ENCODE measurements at places on chromosomes 5 and 9. TPM values are rescaled to one million over a fixed set of nuclear protein-coding genes. Genes with fewer than 3 reads are reported as not detected.

NOXA1 gene
- total RNA-seq: 6.9 TPM

IL31RA gene
- total RNA-seq: not detected

BTNL3 gene
- total RNA-seq: not detected

PRRT1B gene
- 6.3 TPM for total RNA-seq

DNA sequence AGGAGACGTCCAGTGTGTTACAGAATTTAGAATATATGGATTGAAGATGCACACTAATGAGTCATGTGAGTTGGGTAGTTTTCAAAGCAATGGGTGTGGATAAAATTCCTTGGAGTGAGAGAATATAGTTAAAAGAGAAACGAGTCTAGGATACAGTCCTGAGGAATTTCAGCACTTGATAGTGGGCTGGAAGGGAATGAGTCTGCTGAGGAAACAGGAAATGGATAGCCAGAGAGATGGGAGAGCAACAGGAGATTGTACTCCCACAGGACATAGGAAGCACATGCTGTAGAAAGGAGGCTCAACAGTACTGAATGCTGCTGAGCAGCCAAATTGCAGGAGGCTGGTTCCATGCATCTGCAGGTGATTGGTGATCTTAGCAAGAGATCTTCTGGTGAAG lies 68.1 kb downstream of the FBN2 start:
- no peak for DNase-seq

DNA sequence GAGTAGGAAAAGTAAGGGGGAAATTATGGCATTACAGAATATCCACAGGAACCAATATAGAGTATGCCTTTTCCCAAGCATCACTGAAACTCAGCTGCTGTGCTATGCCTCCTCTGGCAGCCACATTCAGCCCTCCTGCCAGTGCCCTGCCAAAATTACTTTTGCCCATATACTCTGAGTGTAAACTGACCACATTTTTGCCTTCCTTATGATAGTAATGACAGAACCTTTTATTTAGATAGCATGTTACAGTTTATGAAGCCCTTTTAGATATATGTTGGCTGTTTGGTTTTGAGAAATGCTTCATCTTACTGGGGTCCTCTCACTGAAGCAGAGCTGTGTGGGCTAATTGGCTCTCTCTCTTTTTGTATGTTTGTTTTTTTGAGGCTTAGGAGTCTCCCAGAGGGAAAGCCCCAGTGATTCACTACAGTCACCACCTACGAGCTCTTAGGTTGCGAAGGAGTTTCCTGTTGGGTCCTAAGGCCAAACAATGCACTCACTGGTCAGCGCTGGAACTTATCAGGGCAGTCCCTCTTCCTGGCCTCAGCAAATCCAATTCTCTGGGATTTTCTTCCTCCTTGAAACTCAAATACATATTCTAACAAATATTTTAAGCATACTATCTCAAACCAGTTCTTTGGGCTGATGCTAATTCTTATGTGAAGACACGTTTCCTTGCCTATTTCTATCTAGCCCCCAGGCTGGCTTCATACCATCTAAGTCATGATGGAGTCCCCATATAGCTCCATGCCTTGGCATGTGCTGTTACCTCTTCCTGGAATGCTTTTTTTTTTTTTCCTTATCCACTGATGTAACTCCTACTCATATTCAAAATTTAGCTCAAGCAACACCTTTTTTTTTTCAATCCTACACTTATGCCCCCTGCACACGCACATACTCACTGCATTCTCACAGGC lies 3.7 kb downstream of the PHF24 start:
- DNase-seq: no peak

DNA sequence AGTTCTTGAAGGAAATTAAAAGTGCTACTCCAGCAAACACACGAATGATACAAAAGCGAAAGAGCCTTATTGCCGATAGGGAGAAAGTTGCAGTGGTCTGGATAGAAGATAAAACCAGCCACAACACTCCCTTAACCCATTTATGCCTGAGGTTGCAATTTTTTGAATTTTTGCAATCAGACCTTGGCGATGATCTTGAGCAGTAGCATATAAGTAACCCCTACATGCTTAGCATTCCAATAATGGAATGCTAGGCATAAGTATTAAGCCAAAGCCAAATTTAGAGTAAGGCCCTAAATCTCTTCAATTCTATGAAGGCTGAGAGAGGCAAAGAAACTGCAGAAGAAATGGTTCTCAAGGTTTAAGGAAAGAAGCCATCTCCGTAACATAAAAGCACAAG lies 153.5 kb downstream of the SLC28A3 start:
- no peak for DNase-seq

DNA sequence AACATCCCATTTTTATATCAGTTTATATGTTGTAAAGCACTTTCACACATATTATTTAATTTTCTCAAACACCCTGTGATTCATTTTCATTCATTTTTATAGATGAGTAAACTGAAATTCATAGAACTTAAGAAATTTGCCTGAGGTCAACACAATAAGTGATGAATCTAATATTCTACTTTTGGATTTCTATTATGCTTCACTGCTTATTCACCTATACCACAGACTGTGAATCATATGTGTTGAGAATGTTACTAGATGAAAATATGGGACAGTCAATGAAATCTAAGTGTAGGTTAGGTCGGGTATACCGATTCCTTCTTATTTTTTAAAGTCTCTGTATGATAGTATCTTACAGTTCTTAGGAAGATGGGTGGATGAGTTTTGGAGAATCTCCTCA lies 24.8 kb downstream of the CDC37L1 start:
- no peak for DNase-seq

GRCh38 chr9:129549684-129550083 lies 71.2 kb downstream of the C9orf50 start:
- DNase-seq: no peak

DNA sequence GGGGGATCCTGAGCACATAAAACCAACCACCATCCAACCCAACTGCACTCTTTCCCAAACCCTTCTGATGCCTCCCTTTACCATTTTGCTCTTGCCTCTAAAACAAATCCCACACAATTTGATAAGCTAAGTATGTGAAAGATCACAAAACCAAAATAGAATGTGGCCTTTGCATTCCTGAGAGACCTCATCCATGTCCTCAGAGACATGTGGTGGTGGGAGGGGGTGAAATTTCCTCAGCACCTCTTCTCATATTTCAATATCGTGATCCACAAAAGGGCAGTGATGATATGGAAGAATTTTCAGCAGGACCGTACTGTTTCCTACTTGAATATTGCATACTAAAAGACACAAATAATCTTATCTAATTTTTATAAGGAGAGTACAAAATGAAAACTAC lies 423.3 kb downstream of the TLE1 start:
- no peak for DNase-seq

DNA sequence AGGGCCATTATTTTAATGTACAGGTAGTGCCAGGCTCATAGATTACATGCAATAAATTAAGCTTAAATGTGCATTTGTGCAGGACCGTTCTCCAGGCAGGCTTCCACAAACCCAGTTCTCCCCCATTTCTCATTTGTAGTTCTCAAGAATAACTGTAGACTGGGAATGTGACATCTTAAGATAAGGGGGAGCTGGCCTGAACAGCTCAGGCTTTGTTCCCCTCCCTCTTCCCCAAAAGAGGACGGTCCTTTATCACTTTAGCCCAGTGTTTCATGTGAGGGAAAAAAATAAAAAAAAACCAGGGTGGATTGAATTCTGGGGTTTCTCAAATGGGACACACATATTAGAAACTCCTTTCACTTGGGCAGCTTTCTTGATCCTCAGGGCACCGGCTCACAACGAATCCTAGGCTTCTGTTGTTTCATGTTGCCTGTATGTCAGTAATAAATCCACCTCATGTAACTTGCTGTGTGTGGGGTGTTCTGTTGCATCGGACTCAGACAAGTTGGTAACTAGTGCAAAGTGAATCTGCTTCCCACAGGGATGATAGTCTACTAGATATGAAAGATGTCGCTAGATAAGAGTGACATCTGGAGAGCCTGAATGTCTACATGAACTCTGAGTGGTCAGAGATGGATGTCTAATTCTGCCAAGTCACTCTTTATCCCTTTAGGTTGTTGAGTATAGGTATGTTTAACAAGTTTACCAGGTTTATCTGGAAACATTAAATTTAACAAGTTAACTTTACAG lies 2030.6 kb upstream of the NUDT12 start:
- no peak for DNase-seq
